ENCODE measurements at places on chromosomes 6 and 20.

GRCh38 chr6:1869308-1869707, 259.6 kb downstream of the FOXC1 start:
- H3K27ac ChIP-seq = no peak overlapping the region
- DNase-seq = no peak
- no peak overlapping the region for H3K4me3 ChIP-seq
- H3K4me1 ChIP-seq = no peaks in the 10 kb centered on the region
- H3K36me3 ChIP-seq = no peaks in the 10 kb centered on the region

DNA sequence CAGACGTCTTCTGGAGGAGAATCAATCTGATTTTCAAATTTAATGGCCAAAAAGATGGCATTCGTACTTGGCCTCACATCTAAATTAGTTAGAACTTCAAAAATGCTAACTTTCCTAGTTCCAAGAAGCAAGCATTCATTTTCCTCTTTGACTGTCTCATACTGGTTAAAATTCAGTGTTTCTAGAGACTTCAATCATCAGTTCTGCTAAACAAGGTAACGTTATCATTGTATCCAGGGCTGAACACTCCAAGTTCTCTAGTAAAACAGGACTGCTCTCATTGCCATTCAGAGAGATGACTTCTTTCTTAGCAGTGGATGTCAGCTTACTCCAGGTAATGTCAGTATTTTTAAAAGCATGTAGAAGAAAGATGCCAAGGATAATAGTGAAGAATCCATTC, 34.6 kb upstream of the ENTPD6 start:
- H3K4me3 ChIP-seq = no peak overlapping the region
- no peaks in the 10 kb centered on the region for H3K4me1 ChIP-seq
- DNase-seq = no peak

DNA sequence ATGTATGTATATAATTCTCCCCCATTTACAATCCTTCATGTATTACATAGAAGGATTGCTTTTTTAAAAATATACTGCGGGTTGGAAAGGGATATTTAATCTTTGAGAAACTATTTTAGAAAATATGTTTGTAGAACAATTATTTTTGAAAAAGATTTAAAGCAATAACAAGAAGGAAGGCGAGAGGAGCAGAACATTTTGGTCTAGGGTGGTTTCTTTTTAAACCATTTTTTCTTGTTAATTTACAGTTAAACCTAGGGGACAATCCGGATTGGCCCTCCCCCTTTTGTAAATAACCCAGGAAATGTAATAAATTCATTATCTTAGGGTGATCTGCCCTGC, 3.6 kb downstream of the FOXC1 start:
- H3K27ac ChIP-seq = no peak overlapping the region
- H3K36me3 ChIP-seq = peaks cover 4% of the 10 kb centered on the region
- no peak overlapping the region for H3K4me3 ChIP-seq

GRCh38 chr6:33875141-33875581, 71.4 kb upstream of the MLN start:
- H3K27ac ChIP-seq = no peak overlapping the region
- no peak overlapping the region for H3K4me3 ChIP-seq
- H3K36me3 ChIP-seq = no peaks in the 10 kb centered on the region
- peaks cover 13% of the 10 kb centered on the region for H3K4me1 ChIP-seq

- no peaks in the 10 kb centered on the region for H3K36me3 ChIP-seq
- no peak overlapping the region for H3K4me3 ChIP-seq
- peaks cover 13% of the 10 kb centered on the region for H3K4me1 ChIP-seq
- no peak overlapping the region for H3K27ac ChIP-seq
- peaks cover 52% of the 10 kb centered on the region for H3K27me3 ChIP-seq
These were observed 94.2 kb upstream of the EXOC2 start for GRCh38 chr6:786946-787763.

DNA sequence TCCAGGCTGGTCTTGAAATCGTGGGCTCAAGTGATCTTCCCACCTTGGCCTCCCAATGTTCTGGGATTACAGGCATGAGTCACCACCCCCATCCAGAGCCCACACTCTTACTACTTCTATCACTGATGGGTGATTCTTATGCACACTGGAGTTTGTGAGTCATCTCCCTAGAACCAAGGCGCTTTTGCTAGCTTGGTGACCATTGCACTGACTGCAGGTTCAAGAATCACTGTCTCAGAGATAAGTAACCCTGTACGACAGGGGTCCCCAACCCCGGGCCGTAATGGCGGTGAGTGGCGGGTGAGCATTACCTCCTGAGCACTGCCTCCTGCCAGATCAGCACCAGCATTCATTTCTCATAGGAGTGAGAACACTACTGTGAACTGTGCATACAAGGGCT, 118.8 kb downstream of the MAP3K7 start:
- H3K36me3 ChIP-seq = no peaks in the 10 kb centered on the region
- no peak overlapping the region for H3K4me3 ChIP-seq
- no peak overlapping the region for H3K27ac ChIP-seq
- no peak for DNase-seq

DNA sequence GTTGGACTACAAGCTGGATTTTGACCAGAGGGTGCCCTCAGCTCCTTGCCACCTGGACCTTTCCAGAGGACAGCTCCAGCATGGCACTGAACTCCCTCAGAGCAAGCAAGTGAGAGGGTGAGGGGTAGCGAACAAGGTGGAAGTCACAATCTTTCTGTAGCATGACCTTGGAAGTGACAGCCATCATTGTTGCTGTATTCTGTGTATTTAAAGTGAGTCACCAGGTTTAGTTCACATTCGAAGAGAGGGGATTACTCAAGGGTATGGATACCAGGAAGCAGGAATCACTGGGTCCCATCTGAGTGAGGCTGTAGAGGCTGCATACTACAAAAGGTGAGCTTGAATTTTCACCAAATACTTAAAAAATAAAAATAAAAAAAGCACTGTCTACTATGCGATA, 280.0 kb upstream of the SPTLC3 start:
- H3K36me3 ChIP-seq = no peaks in the 10 kb centered on the region
- H3K4me3 ChIP-seq = no peak overlapping the region
- no peak overlapping the region for H3K27ac ChIP-seq
- H3K27me3 ChIP-seq = no peaks in the 10 kb centered on the region

DNA sequence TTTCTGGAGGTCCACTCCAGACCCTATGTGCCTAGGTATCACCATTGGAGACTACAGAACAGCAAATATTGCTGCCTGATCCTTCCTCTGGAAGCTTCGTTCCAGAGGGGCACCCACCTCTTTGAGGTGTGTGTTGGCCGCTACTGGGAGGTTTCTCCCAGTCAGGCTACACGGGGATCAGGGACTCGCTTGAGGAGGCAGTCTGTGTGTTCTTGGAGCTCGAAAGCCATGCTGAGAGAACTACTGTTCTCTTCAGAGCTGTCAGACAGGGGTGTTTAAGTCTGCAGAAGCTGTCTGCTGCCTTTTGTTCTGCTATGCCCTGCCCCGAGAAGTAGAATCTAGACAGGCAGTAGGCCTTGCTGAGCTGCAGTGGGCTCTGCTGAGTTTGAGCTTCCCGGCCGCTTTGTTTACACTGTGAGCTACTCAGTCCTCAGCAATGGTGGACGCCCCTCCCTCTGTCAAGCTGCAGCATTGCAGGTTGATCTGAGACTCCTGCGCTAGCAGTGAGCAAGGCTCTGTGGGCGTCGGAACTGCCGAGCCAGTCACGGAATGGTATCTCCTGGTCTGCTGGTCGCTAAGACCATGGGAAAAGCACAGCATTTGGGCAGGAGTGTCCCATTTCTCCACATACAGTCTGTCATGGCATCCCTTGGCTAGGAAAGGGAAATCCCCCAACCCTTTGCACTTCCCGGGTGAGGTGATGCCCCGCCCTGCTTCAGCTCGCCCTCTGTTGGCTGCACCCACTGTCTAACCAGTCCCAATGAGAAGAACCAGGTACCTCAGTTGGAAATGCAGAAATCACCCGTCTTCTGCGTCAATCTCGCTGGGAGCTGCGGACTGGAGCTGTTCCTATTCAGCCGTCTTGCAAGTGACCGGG, 32.5 kb upstream of the ASCC3 start:
- no peak for DNase-seq
- H3K4me1 ChIP-seq = no peaks in the 10 kb centered on the region
- H3K27ac ChIP-seq = no peak overlapping the region

GRCh38 chr6:84870672-84871071, 106.3 kb upstream of the TBX18 start:
- no peaks in the 10 kb centered on the region for H3K27me3 ChIP-seq
- H3K27ac ChIP-seq = no peak overlapping the region
- no peaks in the 10 kb centered on the region for H3K36me3 ChIP-seq
- no peak overlapping the region for H3K4me3 ChIP-seq
